Neural progenitor cell (in vitro differentiated cells): ENCODE measurements at places on chromosomes 2 and 18. TPM values are rescaled to one million over a fixed set of nuclear protein-coding genes. Genes with fewer than 3 reads are reported as not detected.
A peak's percentile ranks its signal among the peaks of the same experiment; 100 is the strongest.

- no peak for DNase-seq
Observed at GRCh38 chr2:219251656-219252055, 1.4 kb upstream of the TUBA4B start.

GRCh38 chr2:54336136-54336976 lies 80.3 kb upstream of the TSPYL6 start:
- no peak for DNase-seq

DNA sequence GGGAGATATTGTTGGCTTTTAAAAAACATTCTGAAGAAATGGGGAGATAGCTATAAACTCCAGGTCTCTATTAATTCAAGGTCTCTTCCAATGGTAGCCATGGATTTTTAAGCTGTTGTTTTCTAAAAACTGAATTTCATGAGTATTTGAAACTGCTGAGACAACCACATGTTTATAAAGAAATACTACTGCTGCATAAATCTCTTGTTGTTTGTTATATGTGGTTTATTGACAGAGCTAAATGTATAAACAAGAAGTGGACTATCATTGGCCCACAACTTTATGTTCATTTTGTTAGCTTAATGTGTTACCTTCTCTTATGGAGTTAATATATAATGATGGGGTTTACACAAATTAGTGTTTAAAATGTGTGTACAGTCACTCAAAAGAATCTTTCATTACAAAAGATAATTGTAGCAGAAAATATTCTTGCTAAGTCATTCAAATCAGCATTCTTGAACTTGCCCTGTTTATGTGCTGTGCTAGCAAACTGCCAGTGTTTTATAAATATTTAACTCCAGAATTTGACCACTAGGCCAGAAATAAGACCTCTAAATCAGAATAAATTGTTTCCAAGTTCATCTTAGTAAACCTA lies 242.1 kb downstream of the TMX3 start:
- no peak for DNase-seq

DNA sequence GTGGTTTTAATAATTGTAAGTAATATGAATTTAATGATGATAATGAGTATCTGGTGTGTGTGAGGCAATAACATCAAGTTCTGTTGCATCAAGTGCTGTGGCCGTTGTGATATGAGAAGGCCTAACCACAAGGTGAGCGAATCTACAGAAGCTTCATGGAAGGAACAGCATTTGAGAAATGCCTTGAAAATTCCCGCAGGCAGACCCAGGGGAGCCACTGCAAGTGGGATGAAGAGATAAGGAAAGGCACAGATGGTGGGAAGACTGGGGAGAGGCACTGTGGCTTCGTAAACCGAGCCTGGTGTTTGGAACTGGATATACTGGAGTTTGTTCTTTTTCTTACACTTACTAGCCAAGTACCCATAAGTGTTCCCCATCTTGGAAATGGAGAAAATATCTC lies 357.5 kb downstream of the PTPRM start:
- DNase-seq, result no peak

DNA sequence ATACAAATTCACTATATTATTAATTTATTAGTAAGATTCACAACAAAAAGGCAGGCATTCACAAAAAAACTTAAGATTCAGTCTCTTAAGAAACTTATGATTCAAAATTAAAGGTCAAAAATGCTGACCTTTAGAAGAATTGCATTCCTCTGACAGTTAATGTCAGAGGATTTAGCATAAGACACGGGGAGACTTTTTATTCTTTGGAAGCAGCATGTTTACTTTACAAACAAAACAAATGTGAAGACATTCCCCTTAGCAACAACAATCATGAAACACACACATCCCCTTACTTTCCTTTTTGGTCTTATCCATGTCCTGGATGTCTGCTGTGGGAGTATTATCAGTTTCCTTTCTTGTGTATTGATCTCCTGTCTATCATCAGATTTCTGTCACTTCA lies 117.1 kb downstream of the RAD51AP2 start:
- DNase-seq, result no peak

GRCh38 chr2:41764131-41764530 lies 283.7 kb upstream of the PKDCC start:
- DNase-seq, result no peak

GRCh38 chr18:22900558-22901238 lies 32.4 kb upstream of the RBBP8 start:
- no peak for DNase-seq

GRCh38 chr2:224041554-224041953 lies 2.5 kb upstream of the SERPINE2 start:
- DNase-seq, result no peak

- no peak for DNase-seq
Observed at GRCh38 chr2:54768772-54769428, 45.4 kb downstream of the EML6 start.

DNA sequence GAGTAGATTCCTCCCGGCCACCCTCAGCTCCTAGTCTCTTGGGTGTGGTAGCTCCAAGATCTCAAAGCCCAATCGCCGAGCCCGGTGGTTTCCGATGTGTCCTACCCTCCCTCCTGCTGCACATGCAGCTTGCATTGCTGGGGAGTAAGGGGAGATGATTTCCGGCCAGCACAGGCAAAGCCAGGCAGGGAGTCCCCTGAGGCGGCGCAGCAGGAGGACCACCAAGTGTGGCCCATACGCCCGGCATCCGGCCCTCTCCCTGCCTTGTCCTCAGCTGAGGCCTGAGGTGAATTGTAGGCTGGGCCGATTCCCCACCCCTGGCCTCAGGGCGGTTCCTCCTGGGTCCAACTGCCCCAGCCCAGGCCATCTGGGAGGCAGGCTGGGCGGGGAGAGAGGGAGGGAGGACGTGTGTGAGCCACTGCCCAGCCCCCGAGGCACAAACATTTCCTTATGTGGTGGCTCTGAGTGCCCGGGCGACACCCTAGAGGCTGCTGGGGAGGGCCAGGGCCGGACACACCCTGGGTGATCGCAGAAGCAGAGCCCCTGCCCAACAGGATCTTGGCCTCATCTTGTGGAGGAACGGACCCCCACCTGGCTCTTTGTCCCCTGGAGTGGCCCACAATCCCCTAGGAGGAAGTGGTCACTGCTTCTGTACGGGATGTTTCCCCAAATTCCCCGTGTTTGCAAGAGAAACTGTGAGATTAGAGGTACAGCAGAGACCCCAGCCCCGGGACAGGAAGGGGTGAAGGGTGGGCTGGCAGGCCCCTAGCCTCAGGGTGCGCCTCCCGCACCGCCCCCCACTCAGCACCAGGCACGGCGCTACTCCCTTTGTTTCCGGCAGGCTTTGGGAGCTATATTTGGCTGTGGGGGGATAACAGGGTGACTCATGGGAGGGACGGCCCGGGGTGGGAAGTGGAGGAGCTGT lies 41.9 kb upstream of the PTMA start:
- DNase-seq, result peak; percentile 92

GRCh38 chr2:169528271-169528701 lies 18.8 kb downstream of the KLHL41 start:
- DNase-seq, result peak; percentile 81

DNA sequence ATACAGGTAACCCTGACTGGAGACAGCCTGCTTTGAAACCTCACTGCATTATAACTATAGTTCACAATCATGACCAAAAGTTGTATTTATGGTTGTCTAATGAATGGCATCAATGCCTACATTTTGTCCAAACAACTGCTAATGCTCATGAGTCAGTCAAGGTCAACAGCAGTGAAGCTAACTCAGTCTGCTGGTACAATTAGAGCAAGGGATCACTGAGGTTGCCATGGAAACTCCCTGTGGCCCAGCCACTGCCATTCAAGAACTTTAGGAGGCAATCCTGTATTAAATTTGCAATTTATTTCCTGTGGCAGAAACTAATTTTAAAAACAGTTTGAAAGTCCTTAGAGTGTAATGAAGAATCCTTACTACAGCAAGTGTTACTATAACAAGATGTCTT lies 185.1 kb upstream of the SMAD7 start:
- DNase-seq, result no peak

GRCh38 chr18:63956755-63957154 lies 7.7 kb downstream of the HMSD start:
- DNase-seq, result no peak

DNA sequence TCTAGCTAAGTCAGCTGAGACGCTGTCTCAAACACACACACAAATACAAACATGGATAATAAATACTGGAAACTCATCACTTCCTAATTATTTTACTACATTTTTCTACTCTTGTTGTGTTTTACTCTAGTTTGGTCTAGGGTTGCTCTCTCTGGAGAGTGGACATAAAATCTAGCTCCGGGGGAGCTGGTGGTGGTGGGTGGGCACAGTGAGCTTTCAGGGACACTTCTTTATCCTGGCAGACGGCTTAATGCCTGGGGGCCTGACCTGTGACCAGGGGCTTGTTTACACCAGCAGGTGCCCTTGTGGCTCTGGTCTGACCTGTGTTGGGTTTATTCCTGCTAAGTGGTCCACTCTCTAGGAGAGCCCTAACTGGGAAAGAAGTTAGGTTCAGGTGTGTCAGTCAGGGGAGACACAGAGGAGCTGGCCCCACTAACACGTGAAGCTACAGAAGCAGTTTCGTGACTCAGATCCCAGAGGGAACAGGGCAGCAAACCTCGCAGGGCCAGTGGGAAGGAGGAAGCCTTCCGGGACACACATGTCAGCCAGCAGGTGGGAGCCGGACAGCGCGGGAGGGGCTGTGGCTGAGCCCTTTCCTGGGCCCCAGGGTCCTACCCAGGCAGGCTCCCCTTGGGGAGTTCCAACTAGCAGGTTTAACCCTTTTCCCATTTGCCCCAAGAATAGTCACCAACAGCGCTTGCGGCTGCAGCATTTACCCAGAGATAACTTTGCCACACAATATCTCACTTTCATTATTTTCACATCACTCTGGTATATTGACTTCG lies 22.5 kb upstream of the BOK start:
- no peak for DNase-seq

- no peak for DNase-seq
Observed at GRCh38 chr18:58902961-58903360, 38.3 kb downstream of the ZNF532 start.

DNA sequence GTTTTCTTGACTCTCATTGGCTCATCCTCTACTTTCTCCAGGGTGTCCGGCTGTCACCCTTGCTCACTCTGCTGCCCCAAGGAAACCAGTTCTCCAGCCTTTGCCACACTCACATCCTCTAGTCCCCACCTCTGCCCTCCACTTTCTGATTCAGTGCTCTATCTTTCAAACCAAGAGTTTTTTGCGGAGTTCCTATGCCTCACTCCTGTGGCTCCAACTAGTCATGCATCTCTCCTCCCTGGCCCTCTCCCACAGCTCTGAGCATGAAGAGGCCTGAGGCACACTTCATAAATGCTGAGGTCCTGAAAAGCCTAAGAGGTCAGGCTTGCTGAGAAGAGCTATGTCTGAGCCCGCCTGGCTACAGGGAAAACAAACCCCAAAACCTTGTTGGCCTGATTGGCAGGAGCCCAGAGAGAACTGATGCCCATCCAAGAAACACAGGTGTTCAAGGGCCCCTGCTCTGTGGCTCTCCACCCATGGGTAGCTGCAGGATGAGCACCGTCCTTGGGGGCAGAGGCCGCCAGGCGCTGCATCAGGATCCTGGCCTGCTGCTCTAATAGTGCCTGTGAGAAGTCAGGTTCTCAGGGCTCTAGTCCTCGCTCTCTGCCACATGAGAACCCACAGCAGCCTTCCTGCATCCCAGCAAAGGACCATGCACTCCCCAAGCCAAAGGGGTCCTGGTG lies 42.1 kb downstream of the HS1BP3 start:
- no peak for DNase-seq

- DNase-seq, result no peak
Observed at GRCh38 chr18:61847164-61847791, 45.5 kb downstream of the RNF152 start.

- DNase-seq, result no peak
Observed at GRCh38 chr2:231718799-231719198, 10.5 kb downstream of the PTMA start.

DNA sequence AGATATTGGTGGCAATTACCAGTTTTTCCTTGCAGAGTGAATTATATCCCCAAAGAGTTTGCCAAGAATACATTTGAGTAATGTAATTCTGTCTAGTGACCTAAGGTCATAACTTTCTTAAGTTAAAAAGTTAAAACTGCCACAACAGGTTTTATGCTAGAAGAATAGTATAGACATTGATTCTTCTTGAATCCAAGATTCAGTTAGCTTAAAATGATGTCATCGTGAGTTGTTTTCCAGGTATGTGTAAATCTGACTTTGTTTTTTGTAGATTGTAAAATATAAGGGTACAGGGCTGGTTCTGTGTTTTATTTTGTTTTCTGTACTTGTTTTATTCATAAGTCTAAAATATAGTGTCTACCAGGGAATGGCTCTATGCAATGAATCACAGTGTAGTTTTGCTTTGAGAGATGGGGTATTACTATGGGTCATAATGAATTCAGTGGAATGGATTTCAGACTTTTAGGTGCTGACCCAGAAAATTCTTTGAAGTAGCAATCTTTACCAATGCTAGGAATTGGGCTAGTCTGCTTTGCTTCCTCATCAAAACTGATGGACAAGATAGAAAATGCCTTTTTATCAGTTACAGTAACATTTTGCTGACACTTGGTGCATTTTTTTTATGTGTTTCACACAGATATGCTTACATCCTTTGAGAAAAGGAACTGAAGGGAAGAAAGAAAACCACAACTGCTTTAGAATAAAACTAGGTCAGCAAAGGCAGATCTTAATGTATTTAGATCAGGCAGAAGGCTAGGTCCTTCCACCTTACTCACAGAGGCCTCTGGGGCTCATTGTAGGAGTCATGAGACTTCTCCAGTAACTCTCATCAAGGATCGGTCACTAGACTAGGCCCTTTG lies 20.8 kb upstream of the MGAT5 start:
- DNase-seq, result no peak

DNA sequence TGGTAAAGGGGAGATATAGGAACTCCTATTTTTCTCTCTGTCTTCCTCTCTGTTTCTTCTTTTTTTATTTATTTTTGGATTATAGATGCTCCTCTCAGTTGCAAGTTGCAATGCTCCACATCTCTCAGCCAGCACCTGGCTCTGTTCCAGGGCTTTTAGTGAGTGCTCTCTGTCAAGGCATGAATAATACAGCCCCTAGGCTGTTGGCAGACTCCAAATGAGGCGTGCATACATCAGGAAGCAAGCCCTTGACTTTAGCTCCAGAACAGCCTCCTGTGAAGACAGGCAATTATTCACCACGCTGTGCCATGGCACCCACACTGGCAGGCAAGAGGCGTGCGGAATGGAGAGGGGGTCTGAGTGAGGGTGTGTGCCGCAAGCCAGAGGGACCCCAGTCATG lies 228.1 kb upstream of the PXDN start:
- DNase-seq, result no peak

GRCh38 chr2:176117162-176117822 lies 714 bp downstream of the HOXD10 start:
- DNase-seq, result no peak

- no peak for DNase-seq
Observed at GRCh38 chr2:15615301-15615920, 23.7 kb downstream of the DDX1 start.

NEB gene
- total RNA-seq, result 0.49 and 0.53 TPM in 2 replicates

SPC25 gene
- total RNA-seq, result 38.9 and 60.0 TPM in 2 replicates

GKN2 gene
- not detected in 2 replicates for total RNA-seq

PPP3R1 gene
- 29.1 and 41.4 TPM in 2 replicates for total RNA-seq

MOCOS gene
- total RNA-seq, result 0.36 and 1.1 TPM in 2 replicates

BMP10 gene
- total RNA-seq, result not detected in 2 replicates

SCYGR5 gene
- not detected in 2 replicates for total RNA-seq

RANBP2 gene
- 71.8 and 109 TPM in 2 replicates for total RNA-seq

BCL2 gene
- 4.2 and 4.9 TPM in 2 replicates for total RNA-seq

NPC1 gene
- total RNA-seq, result 20.9 and 31.4 TPM in 2 replicates

FIGLA gene
- not detected in 2 replicates for total RNA-seq

SERPINB11 gene
- total RNA-seq, result not detected in 2 replicates

CNGA3 gene
- total RNA-seq, result not detected in 2 replicates

SPDYA gene
- total RNA-seq, result 0.37 and 1.9 TPM in 2 replicates

ARMC9 gene
- 42.8 and 45.8 TPM in 2 replicates for total RNA-seq

CCL20 gene
- not detected in 2 replicates for total RNA-seq

HOXD13 gene
- total RNA-seq, result not detected in 2 replicates

MROH2A gene
- total RNA-seq, result not detected in 2 replicates
